GM12865 (cell line): ENCODE measurements at places on chromosomes 13 and 19.

DNA sequence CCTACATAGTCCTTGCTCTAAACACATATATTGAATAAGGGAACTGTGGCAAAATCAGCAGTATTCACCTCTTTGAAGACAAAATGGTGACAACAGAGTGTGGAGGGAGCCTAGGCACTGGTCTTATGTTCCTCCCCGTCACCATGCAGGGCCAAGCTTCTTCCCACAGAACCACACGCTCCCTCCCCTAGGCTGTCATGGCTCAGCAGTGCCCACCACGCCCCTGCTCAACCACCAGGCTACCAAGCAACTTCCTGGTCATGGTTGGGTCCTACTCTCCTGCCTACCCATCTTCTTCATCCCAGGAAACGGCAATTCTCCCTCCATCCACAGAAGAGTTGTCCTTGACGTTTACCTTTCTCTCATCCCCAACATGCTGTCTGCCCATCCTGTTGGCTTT lies 126.1 kb downstream of the CRYL1 start:
- no peak for DNase-seq

DNA sequence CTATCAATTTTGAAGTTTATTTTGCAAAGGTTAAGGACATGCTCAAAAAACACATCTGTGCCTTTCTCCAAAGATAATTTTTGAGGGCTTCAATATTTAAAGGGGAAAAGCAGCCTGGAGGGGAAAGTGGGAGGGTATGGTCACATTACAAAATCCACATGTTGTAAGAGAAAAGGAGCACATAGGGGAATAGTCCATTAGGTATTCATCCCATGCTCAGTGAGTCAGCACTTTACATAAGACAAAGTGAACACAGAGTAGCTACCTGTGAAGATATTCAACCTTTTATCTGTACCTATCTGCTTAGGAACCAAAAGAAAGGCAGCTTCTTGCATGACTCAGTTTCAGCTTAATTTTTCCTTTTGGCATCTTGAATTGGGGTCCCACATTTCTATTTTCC lies 932.0 kb downstream of the SLITRK6 start:
- DNase-seq: no peak

DNA sequence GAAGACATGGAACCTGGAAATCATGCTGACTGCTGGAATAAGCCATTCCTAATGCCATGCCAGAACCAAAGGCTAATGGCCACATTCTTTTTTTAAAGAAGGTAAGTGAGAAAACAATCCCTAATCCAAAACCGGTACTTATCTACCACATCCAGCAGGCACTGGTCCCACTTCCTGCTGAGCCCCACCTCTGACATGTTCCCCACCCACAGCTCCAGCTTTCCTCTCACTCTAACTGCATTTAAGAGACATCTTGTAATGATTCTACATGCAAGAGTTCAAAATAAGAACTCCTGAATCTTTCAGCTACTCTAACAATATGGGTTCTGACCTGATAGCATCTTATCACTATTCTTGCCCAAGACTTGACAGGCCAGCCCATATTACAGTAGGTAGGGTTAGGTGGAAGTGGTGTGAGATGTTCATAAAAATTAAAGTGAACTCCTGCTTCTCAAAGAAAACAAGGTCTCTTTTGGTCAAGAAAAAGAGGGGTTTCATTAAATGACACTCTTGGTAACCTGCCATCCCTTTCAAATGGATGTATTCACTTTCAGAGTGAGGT lies 41.9 kb downstream of the N4BP2L2 start:
- no peak for DNase-seq

GRCh38 chr13:101474419-101474957 lies 22.0 kb downstream of the ITGBL1 start:
- DNase-seq: no peak

DNA sequence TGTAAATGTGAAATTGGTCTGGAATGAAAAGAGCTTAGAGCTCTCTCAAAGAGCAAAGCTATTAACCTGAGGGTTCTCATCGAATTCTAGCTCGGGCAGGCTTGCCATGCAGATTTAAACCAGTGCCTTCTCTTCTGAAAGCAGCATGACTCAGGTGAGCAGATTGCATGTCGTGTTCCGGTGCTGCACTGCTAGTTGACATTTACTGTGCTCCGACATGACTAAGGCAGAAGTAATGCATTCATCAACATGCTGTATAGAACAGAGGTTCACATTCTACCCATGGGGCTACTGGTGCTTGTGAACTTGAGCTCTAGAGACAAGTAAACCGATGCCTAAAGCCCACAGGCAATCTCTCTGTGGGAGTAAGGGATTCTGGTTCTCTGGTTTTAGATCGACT lies 947.7 kb downstream of the EFNB2 start:
- DNase-seq: no peak

GRCh38 chr13:27006519-27007161 lies 165.0 kb downstream of the USP12 start:
- DNase-seq: no peak

DNA sequence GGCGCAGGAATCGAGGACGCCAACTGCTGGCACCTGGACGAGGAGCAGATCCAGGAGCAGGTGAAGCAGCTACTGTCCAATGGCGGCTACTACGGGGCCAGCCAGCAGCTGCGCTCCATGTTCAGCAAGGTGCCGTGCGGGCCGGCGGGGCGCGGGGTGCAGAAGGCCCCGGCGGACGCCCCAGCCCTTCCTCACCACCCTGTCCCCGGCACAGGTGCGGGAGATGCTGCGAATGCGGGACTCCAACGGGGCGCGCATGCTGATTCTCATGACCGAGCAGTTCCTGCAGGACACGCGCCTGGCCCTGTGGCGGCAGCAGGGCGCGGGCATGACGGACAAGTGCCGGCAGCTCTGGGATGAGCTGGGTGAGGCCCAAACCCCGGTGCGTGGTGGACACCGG lies 13.6 kb downstream of the ZSWIM4 start:
- DNase-seq: no peak

DNA sequence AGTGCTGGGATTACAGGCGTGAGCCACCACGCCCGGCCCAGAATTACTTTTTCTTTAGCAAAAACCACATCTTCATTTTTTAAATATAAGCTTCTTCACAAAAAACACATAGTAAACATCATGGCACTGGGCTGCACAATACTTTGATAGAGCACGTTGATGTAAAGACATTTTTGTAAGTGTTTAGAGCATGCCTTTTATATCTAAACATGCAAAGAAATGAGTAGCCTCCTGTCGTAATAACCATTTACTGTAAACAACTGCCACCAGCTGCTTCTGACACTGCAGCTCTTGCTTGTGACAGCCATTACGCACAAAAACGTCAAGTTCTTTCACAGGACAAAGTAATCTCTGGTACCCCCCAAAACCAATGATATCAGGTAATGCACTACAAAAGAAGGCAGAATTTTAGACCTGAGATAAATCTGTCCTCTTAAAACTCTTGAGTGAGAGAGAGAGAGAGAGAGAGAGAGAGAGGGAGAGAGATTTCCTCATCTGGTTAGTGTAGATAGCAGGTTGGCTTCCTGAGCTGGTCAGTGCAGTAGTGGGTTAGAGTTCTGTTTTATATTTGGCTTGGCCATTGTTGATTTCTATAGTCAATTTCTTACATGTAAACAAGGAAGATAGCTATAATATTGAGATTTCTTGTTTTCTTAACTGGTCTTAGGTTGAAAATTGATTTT lies 6.7 kb upstream of the ZNF548 start:
- DNase-seq: no peak

DNA sequence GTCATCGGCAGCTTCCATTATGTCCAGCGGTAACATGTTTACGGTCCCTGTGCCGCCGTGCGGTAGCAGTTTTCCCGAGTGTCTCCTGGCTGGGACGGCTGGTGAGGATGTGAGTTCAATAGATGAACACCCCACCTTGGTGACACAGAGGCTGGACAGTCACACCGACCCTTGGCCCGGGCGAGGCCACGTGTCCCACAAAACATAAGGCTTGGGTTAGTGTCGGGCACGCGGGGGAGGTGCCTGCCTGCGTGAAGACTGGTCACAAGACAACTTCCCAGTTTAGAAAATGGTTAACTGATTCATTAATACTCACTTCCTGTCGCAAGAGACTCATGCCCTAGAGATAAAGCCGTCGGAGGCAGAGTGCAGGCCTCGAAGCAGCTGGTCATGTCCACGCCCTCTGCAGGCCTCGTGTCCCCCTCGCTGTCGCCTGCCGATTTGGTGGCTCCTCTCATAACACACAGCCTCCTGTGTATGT lies 17.2 kb downstream of the RASA3 start:
- DNase-seq: no peak

GRCh38 chr13:110109140-110109783 lies 197.7 kb downstream of the COL4A1 start:
- DNase-seq: no peak

DNA sequence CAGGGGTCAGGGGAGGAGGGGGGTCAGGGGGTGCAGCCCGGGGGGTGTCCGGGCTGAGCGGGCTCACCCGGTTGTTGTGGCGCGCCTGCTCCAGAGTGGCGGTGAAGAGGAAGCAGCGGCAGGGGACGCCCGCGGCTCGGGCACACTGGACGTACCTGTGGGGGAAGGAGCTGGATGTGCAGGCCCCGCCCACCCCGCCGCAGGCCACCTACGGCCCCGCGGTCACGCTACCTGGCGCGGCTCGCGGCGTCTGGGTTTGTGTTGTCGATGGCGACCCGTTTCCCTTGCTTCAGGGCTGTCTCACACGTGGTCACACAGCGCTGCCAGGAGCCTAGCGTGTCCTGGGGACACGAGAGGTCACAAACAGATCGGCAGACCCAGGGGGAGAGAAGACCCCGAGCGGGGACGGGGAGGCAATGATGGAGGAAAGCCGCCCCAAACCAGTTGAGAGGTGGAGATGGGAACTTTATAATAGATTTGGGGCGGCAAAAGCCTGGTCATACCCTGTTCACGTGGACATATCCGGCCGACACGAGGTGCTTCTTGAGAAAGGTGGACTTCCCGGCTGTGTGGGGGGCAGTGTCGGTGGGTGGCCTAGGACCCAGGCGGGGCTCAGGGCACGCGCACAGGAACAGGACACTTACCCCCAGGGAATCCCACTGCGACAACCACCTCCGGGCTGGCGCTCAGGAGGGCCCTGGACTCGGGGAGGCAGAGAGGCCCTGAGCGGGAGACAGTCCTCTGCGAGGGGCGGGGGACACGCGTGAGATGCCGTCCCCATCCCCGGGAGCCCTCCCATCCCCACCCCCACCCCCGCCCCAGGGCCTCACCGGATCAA lies 5.6 kb downstream of the PNKP start:
- DNase-seq: peak; percentile 5

GRCh38 chr19:51122112-51122981 lies 2.4 kb upstream of the SIGLEC9 start:
- DNase-seq: no peak

GRCh38 chr13:60018536-60018935 lies 145.2 kb downstream of the DIAPH3 start:
- DNase-seq: no peak

DNA sequence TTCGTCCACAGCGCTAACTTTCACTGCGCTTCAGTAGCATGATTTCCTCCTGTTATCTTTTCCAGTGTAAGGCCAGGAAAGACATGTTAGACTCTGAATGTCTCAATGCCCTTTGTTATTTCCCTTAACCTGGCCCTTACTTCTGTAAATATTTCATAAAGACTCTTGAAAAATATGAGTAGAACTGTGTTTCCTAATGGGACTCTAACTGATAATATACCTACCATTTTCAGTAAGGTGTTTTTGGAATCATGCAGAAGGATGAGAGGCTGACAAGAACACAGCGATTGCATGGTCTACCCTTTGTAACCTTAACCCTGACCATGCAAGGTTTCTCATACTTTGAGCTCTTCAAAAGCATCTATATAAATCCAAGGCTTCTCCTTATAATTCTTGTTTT lies 550.1 kb downstream of the SLITRK6 start:
- DNase-seq: no peak

DNA sequence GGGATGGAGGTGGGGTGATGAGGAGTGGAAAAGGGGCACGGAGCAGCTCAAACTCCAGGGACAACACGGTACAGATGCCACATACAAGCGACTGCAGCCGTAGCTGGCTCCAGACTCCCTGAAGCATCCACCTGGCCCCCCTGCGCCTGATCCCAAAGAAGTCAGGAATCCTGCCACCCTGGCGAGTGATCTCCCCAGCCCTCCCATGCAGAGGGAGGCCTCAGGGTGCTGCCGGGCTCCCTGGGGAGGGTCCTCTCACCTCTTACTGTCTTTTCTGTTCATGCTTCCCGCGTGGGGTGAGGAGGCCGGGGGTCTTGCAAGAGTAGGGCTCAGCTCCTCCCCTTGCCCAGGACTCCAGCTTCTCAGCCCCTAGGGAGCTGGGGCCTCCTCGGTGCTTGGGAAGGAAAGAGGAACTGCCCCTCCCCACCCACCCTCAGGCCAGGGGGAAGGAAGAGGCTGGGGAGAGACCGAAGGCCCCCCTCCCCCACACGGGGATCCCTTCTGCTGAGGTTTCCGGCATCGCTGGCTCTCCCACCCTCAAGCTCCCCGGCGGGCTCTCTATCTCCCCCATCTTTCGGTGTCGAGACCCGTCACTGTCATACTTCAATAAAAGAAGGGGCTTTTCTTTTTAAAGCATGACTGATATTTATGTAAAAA lies at the start of gene RASGRP4:
TSS of gene RASGRP4 (minus strand) at position 410 of the 657 bp plus-strand sequence. CDS start at position 282, 128 bp downstream.
- DNase-seq: peak; percentile 29

- DNase-seq: no peak
These were observed 42.3 kb downstream of the LYL1 start for GRCh38 chr19:13060233-13060963.

DNA sequence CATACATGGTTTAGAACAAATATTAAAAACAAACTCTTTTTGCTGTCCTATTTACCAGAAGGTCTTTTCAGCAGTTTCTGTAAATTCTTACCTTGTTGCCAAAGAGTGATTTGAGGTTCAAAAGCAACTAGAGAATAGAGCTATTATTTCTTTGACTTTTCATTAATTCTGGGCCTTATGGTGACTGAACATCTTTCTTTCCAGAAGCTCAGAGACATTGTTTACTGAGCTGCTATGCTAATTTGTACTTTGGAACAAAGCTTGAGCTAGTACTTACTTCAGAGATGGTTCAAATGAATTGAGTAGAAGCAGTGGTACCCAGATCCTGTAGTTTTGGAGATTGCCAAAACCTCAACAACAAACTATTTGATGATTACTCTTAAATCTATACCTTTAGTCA lies 331.2 kb downstream of the SPRY2 start:
- DNase-seq: no peak

DNA sequence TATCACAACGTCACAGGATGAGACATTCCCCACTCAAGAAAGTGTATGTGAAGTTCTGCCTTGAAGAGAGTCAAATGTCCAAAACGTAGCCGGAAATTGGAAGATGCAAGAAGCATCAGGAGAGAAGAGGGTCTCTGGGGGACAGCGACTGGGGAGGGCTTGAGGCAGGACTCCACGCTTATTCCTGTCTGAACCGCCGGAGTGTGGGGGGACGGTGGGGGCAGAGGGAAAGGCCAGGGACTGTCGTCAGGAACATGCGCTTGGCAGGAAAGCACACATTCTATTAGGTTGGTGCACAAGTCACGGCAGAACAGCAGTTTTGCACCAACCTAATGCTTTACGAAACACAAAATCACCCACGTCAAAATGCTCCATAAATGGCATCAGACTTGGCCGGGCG lies 95.3 kb upstream of the TM9SF2 start:
- no peak for DNase-seq

DNA sequence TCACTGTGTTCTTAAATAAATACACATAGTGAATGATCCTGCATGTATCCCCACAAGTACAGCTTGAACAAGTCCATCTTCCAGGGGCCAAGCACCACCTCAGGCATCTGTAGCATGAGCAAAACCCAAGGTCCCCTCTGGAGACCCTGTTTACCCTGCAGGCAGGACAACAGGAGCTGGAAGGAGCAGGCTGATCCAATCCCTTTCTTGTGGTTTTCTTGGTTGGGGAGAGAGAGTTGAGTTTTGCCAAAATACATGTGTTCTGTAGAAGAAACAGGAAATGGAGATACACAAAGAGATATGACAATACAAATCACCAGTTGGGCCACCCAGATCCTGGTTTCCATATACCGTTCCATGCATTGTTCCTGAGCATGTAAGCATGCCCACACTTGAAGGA lies 92.8 kb downstream of the SHISA2 start:
- DNase-seq: no peak
